CD4-positive, alpha-beta T cell treated with Interleukin-12 subunit alpha and Interleukin-12 subunit beta, for 1 hour (primary cell): ENCODE measurements at places on chromosomes 12 and 14.

DNA sequence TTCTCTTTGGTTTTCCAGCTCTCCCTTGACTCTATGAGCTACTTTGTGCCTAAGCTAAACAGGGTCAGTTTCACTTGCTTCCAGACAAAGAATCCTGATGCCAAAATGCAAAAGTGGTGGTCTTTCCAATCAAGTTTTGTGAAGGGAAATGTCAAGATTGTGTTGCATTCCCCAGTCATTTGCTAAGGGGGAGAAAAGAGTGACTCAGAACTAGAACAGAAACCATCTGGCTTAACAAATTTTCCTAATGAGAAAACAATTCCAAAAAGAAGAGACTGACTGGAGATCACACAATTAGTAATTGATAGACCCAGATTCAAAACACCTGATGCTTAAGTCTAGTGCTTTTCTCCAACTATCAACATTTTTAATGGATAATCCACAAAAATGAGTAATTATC, 235.1 kb upstream of the DIO2 start:
- no peak for DNase-seq

GRCh38 chr12:132510111-132510724, 20.3 kb downstream of the FBRSL1 start:
- DNase-seq = no peak

DNA sequence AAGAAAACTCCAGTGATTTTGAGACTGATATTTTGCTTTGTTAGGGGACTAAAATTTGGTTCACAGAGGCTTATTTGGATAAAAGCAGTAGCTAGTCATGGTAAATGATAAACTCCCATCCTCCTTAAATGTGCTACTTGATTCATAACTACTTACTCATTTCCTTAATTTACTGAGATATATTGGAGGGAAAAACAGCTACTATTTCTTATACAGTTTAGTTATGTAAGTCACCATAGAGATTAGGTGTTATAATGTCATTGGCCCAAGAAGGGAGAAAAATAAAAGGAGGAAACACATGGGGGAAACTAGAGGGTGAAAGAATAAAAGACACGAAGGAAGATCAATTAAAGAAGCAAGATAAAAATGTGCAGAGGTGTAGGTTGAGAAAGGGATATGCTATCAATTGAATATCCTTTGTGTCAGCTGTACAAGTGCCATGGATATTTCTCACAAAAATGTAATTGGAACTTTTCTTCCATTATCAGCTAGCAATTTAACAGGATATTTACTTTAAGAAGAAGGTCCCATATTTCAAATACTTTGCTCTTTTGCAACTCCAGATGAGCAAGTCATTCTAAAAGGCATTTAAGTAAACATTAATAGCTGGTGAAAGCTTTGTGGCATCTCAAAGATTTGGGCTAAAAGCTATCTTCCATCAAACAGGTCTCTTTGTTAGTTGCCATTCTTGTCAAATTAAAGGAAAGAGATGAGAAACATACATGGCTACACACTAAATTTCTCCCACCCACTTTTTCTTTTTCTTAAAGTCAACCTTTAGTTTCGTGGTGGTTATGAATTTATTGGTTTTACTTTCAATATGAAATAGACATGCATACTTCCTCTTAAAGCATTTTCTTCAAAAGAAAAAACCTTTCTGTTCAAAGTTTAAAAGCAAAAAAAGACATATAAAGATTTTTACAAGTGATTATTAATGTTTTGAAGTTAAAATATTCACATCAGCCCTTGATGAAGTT, 439.5 kb downstream of the CCER1 start:
- DNase-seq = no peak

GRCh38 chr12:47882781-47883546, 21.8 kb downstream of the VDR start:
- DNase-seq = no peak

DNA sequence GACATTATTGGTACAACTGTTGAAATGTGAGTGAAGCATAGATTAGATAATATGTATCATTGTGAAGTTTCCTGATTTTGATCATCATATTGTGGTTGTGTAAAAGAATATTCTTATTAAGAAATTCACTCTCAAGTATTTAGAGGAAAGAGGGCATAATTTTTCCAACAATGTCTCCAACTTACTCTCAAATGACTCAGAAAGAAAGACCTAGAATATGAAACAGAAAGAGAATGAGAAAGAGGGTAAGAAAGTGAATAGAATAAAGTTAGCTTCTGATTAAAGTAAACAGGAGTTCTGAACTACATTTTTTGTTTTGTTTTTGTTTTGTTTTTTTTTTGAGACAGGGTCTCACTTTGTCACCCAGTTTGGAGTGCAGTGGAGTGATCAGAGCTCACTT, 123.0 kb downstream of the CPNE8 start:
- no peak for DNase-seq

GRCh38 chr12:43736927-43737440, 21.6 kb downstream of the PUS7L start:
- DNase-seq = no peak

- DNase-seq = no peak
Observed at GRCh38 chr14:57018065-57018464, 207.8 kb upstream of the OTX2 start.

GRCh38 chr14:56098021-56098420, 20.2 kb upstream of the PELI2 start:
- no peak for DNase-seq
